Renal cortex interstitium (tissue), 15 donors: ENCODE measurements at places on chromosomes 3 and 15. TPM values are rescaled to one million over a fixed set of nuclear protein-coding genes. Genes with fewer than 3 reads are reported as not detected.

CELSR3 gene
- 1.2 TPM for polyA plus RNA-seq

RTP1 gene
- polyA plus RNA-seq, result not detected

MTHFS gene
- 41.8 TPM for polyA plus RNA-seq

IL5RA gene
- 0.65 TPM for polyA plus RNA-seq

RHOV gene
- polyA plus RNA-seq, result 1.4 TPM

FGF7 gene
- polyA plus RNA-seq, result 25.8 TPM

EOMES gene
- 0.05 TPM for polyA plus RNA-seq

KLHL40 gene
- not detected for polyA plus RNA-seq

ZNF710 gene
- polyA plus RNA-seq, result 18.8 TPM

TSEN2 gene
- 24.0 TPM for polyA plus RNA-seq

FMN1 gene
- polyA plus RNA-seq, result 16.9 TPM

KCNAB1 gene
- polyA plus RNA-seq, result 3.3 TPM

SOX14 gene
- not detected for polyA plus RNA-seq

ULK3 gene
- polyA plus RNA-seq, result 31.1 TPM

RETNLB gene
- not detected for polyA plus RNA-seq

GUCA1C gene
- 0.35 TPM for polyA plus RNA-seq

FNDC3B gene
- 61.0 TPM for polyA plus RNA-seq

LSAMP gene
- 13.7 TPM for polyA plus RNA-seq

BCL2A1 gene
- polyA plus RNA-seq, result 0.19 TPM

POLR2M gene
- polyA plus RNA-seq, result 84.8 TPM

SNTN gene
- polyA plus RNA-seq, result not detected

CDCP1 gene
- 1.6 TPM for polyA plus RNA-seq

MBD4 gene
- polyA plus RNA-seq, result 43.2 TPM

ZNF609 gene
- 34.6 TPM for polyA plus RNA-seq

SSUH2 gene
- polyA plus RNA-seq, result 4.9 TPM

AHSG gene
- polyA plus RNA-seq, result 0.50 TPM

GPR87 gene
- not detected for polyA plus RNA-seq

REC114 gene
- polyA plus RNA-seq, result not detected

CLRN1 gene
- polyA plus RNA-seq, result not detected

RTP3 gene
- polyA plus RNA-seq, result not detected

NR1I2 gene
- 1.1 TPM for polyA plus RNA-seq

TM6SF1 gene
- 3.3 TPM for polyA plus RNA-seq

IMPG2 gene
- polyA plus RNA-seq, result 0.51 TPM

RPL39L gene
- polyA plus RNA-seq, result 19.5 TPM

RAB8B gene
- 29.2 TPM for polyA plus RNA-seq

AQP9 gene
- polyA plus RNA-seq, result 0.13 TPM

SCAMP5 gene
- 21.7 TPM for polyA plus RNA-seq

SMCO1 gene
- polyA plus RNA-seq, result not detected

GRIP2 gene
- polyA plus RNA-seq, result 1.2 TPM

LRTM1 gene
- not detected for polyA plus RNA-seq

TATDN2 gene
- polyA plus RNA-seq, result 32.2 TPM

ZMYND10 gene
- polyA plus RNA-seq, result 2.9 TPM

GABRR3 gene
- 0.09 TPM for polyA plus RNA-seq

SLTM gene
- polyA plus RNA-seq, result 128 TPM

IGDCC3 gene
- 7.5 TPM for polyA plus RNA-seq

CCR2 gene
- polyA plus RNA-seq, result 1.1 TPM
